ENCODE measurements at places on chromosomes 7 and 10. TPM values are rescaled to one million over a fixed set of nuclear protein-coding genes. Genes with fewer than 3 reads are reported as not detected.
A peak's percentile ranks its signal among the peaks of the same experiment; 100 is the strongest.

DNA sequence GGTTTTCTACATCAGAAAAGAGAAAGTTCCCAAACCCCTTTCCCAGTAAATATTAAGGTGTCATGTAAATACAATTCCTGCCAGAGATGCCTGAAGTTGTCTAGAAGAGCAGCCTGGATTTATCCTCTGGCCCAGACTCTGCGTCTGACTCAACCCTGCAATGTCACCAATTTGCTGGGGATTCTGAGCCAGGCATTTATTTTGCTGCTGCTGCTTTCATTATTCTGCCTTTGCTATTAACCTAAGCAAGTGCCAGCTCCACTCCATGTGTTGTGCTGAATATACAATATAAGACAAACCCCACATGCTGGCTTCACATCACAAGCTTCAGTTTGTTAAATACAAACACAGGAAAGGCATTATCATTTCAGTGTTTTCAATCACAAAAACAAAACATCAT lies 59.1 kb downstream of the ELAPOR2 start:
- no peaks in the 10 kb centered on the region for H3K27me3 ChIP-seq
- DNase-seq = no peak
- H3K4me3 ChIP-seq = no peak overlapping the region
- H3K27ac ChIP-seq = no peak overlapping the region
- peaks cover 15% of the 10 kb centered on the region for H3K4me1 ChIP-seq

DNA sequence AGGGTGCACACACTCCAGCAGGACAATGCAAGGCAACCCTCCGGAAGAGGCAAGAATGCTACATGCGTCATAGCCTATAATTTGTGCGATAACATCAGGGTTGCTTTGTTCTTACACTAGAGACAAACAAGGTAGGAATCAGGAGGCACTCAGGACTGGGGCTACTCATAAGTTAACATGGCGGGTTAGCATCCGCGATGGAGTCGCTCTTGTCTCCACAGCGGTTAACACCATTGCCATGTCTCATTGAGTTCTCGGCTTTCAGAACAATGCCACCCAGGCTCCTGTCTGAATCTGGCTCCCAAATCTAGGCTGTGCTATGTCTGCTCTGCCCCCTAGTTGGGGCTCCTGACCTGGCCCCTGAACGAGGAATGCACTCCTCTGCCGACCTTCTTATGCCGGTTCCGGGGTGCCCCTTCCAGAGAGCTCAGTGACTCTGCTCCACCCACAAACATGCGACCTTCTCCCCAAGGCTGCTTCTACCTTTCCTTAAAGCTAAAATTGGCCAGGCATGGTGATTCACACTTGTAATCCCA lies 24.9 kb upstream of the SLF2 start:
- DNase-seq = no peak
- H3K4me1 ChIP-seq = no peaks in the 10 kb centered on the region
- H3K4me3 ChIP-seq = no peak overlapping the region

The MBLAC1 gene
- not detected for total RNA-seq

DNA sequence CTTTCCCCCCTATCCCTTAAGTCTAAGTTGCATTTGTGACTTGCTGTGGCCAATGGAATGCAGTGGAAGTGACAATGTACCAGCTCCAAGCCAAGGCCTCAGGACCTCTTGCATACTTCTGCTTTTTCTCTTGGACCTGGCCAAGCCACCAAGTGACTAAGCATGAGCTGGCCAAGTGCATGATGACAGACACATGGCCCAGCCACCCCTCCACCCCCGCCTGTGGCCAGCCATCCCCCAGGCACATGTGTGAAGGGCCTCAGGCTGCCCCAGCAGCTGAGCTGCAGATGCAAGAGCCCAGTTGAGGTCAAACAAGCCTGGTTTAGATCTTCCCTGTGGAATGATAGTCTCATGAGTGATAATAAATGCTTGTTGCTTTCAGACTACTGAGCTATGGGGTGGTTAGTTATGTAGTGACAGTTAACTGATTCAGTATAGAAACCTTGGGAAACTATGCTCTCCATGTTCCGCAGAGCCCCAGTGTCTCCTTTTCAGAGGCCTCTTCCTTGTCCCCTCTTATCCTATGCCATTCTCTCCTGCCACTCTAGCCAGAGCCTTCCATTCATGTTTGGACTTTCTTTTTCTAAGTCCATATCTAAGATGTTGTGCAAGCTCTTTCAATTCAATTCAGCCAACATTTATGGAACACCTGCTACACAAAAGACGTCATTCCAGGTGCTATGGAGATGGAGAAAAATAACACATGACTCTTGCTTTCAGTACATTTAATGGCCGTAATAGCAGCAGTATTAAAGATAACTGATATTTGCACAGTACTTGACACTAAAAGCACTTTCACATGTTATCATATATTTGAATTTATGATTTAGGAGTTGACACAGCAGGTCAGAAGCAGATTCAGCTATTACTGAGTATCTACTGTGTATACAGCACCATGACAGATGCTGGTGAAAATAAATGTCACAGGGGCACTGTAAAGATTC lies 55.5 kb upstream of the LOXL4 start:
- H3K4me1 ChIP-seq = peaks cover 7% of the 10 kb centered on the region
- peak; percentile 42 for DNase-seq
- no peaks in the 10 kb centered on the region for H3K27me3 ChIP-seq
- H3K27ac ChIP-seq = no peak overlapping the region
- no peaks in the 10 kb centered on the region for H3K36me3 ChIP-seq

DNA sequence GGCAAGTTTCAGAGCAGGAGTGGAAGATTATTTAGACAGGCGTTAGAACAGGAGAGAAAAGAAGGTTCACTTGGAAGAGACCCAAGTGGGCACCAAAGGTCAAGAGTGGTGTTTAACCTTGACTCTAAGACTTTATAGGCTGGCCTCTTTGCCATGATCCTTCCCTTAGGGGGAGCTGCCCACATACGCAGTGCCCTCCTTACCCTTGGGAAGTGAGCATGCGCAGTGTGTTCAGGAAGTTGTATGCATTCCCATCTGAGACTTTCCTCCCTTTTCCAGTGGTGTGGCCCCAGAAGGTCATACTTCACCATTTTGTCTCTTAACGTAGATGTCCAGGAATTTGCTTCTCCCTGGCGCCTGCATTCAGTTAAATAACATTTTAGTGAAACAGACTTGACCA lies 95.8 kb downstream of the CXCL12 start:
- no peaks in the 10 kb centered on the region for H3K27me3 ChIP-seq
- H3K27ac ChIP-seq = no peak overlapping the region
- H3K4me1 ChIP-seq = peaks cover 9% of the 10 kb centered on the region
- no peaks in the 10 kb centered on the region for H3K36me3 ChIP-seq

The CALML3 gene
- not detected for total RNA-seq

DNA sequence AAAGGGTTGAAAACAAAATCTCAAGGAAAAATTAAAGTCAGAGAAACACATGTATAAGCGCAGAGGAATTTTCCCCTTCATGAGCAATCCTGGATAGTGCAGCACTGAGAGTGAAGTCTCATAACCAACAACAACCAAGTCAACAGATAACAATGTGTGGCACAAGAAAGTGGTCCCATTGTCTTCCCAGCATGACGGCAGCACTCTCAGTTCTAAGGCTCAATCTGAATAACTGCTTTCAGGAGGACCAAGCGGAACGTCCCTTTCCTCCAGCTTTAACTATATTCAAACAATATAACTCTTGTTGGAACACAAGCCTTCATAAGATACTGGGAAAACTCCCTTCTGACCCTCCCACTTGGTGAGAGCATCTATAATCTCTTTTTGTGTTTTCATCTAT lies 137.9 kb downstream of the RAPGEF5 start:
- peak overlapping the region; percentile 83 for H3K27ac ChIP-seq
- H3K4me1 ChIP-seq = peaks cover 80% of the 10 kb centered on the region
- no peaks in the 10 kb centered on the region for H3K27me3 ChIP-seq
- H3K36me3 ChIP-seq = no peaks in the 10 kb centered on the region

The PTF1A gene
- not detected for total RNA-seq

DNA sequence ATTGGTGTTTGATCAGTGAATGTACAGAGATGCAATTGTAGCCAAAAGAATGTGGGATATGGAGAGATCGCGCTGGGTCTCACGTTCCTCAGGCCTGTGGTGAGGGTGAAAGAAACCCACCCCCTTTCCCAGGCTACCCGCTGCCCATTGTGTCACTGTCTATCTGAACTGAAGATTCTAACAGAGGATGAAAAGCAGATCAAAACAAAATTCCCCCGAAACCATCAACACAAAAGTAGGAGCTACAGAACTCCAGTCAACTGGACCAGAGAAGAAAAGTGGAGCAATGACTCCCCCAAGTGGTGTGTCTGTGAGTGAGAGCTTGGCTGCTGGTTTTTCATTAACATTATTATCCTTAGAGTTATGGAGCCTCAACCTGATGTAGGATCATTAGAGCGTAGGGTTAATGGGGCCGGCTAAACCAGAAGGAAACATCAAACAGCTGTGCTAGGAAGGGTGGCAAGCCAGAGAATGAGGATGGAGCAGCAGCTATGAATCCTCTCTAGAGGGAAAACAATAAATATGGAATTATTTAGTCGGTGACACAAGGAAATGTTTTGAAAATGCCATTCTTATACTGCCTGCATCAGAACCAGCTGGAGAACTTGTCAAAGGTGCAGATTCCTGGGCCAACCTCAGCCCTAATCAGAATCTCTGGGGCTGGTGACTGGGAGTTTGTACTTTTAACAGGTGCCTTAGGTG lies 38.3 kb downstream of the AKR1B1 start:
- no peaks in the 10 kb centered on the region for H3K4me1 ChIP-seq
- no peak for DNase-seq
- no peak overlapping the region for H3K4me3 ChIP-seq
- H3K27ac ChIP-seq = no peak overlapping the region

DNA sequence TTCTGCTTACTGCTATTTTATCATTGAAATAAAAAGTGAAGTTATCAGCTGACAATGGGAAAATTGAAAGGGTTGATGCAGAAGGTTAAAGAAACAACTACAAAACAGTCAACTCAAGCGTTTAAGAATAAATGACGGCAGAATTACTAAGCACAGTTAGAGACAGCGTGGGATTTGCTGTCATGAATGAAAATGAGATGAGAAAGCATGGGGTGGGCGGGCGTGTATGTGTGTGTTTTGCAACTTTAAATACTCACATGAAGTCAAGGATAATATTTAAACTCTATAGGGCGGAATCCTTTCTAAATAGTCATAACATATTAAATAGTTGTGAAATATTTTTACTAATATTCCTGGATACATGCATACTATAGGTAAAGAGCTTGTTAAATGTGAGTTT lies 450.8 kb downstream of the ETV1 start:
- no peak overlapping the region for H3K27ac ChIP-seq
- no peaks in the 10 kb centered on the region for H3K36me3 ChIP-seq
- no peak overlapping the region for H3K4me3 ChIP-seq
